ENCODE measurements at places on chromosomes 3 and 15. TPM values are rescaled to one million over a fixed set of nuclear protein-coding genes. Genes with fewer than 3 reads are reported as not detected.

DNA sequence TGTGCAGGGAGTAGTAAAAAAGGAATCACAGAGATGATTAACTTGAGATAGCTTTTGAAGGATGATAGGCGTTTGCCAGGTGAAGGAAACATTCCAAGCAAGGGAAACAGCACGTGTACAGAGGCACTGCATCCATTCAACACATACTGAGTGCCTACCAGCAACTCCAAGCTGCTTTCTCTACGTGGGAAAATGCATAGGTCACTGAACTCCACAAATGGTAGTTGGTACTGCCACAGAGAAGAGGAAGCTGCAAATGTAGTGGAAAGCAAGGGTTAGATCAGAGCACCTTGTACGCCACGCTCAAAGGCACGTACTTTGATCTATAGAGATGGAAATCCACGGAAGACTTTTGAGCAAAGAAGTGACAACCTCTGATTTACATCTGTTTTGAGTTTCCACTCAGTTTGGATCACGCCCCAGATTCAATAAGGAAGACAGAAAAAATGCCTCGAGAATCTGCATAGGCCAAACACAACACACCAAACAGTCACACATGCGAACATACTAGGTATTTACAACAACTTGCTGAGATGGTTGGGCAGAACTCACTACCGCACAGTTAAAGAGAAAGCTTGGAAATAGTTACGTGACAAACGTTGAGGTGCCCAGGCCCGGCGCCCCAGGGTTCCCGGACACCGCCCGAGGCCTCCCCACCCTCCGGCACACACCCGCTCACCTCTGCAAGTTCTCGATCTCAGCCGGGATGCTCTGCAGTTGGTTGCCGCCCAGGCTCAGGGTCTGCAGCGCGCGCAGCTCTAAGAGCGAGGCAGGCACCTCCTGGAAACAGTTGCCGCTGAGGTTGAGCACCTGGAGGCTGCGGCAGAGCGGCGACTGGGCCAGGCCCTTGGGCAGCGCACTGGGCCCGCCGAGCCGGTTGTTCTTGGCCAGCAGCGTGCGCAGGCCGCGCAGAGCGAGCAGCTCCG is 826 bp downstream of the LRRC58 start:
- peak overlapping the region; percentile 93 for H3K4me3 ChIP-seq
- peak overlapping the region; percentile 83 for H3K27ac ChIP-seq
- H3K27me3 ChIP-seq = no peaks in the 10 kb centered on the region
- H3K4me1 ChIP-seq = peaks cover 53% of the 10 kb centered on the region
- H3K36me3 ChIP-seq = no peaks in the 10 kb centered on the region
- no peak for DNase-seq

Gene MASP1
- 0.92 TPM for total RNA-seq

Gene LINGO1
- 12.2 TPM for total RNA-seq

DNA sequence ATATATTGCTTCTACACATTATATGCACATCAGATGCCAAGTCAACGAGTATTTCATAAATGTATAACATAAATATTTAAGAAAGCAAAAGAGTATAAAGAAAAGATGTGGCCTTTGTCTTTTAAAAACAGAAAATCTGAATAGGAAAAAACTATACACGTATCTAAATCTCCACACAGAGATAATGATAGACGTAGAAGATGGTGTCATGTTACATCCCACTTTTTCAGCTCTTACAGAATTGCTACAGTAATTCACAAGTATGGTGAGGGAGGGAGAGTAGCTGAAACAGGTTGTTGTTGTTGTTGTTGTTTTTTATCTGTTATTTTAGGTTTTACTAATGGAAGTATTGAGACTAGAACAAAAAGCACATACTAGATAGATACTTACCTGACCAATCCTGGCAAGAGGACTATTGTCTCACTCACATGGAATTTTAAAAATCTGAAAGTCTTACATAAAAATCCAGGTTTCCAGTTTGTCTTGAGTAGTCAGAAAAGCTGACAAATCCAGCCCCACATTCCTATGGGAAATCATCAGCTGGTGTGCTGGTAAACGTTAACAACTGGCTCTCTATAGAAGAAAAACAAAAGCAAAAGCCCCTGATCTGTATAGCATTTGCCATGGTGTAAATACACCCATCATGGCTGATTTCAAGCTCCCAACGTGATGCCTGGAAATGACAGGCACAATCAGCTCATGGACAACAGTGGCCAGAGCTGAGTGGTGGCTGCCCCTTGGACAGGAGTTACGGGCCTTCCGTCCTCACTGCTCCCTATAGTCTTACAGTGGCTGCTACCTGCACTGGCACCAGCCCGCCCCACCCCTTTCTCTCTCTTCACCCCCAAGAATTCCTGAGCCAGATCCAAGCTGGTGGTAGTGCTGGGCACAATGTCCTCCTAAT is 47.4 kb upstream of the VGLL4 start:
- peak overlapping the region; percentile 68 for H3K27ac ChIP-seq
- H3K36me3 ChIP-seq = peaks cover 6% of the 10 kb centered on the region
- H3K4me3 ChIP-seq = no peak overlapping the region
- peaks cover 30% of the 10 kb centered on the region for H3K4me1 ChIP-seq

- H3K4me3 ChIP-seq = no peak overlapping the region
- H3K4me1 ChIP-seq = no peaks in the 10 kb centered on the region
- no peak for DNase-seq
- peaks cover 6% of the 10 kb centered on the region for H3K27me3 ChIP-seq
These were observed 650.9 kb upstream of the SEMA6D start for GRCh38 chr15:47066392-47066791.

Gene ACTRT3
- 4.6 TPM for total RNA-seq

Gene NR1I2
- not detected for total RNA-seq

Gene ADGRG7
- not detected for total RNA-seq

Gene IL17RD
- total RNA-seq = 5.1 TPM

- H3K27ac ChIP-seq = peak overlapping the region; percentile 49
- H3K4me1 ChIP-seq = peaks cover 35% of the 10 kb centered on the region
- H3K36me3 ChIP-seq = no peaks in the 10 kb centered on the region
These were observed 871.8 kb upstream of the NR2F2 start for GRCh38 chr15:95458721-95459120.

Gene RTP2
- not detected for total RNA-seq

- H3K4me3 ChIP-seq = no peak overlapping the region
- H3K27ac ChIP-seq = no peak overlapping the region
- no peaks in the 10 kb centered on the region for H3K4me1 ChIP-seq
- peaks cover 2% of the 10 kb centered on the region for H3K36me3 ChIP-seq
These were observed 34.1 kb upstream of the DET1 start for GRCh38 chr15:88580532-88580931.

GRCh38 chr3:94928921-94929320 is 866.1 kb downstream of the NSUN3 start:
- no peaks in the 10 kb centered on the region for H3K27me3 ChIP-seq
- peaks cover 5% of the 10 kb centered on the region for H3K4me1 ChIP-seq
- no peak for DNase-seq
- H3K27ac ChIP-seq = no peak overlapping the region
- H3K36me3 ChIP-seq = no peaks in the 10 kb centered on the region
- no peak overlapping the region for H3K4me3 ChIP-seq

Gene PAQR9
- not detected for total RNA-seq

Measured in chondrocyte (in vitro differentiated cells).